ENCODE measurements at places on chromosomes 1 and 21.

GRCh38 chr21:41526478-41527087 is 18.6 kb upstream of the TMPRSS2 start:
- H3K27ac ChIP-seq: no peak overlapping the region
- no peak for DNase-seq
- H3K4me3 ChIP-seq: no peak overlapping the region
- no peaks in the 10 kb centered on the region for H3K36me3 ChIP-seq

DNA sequence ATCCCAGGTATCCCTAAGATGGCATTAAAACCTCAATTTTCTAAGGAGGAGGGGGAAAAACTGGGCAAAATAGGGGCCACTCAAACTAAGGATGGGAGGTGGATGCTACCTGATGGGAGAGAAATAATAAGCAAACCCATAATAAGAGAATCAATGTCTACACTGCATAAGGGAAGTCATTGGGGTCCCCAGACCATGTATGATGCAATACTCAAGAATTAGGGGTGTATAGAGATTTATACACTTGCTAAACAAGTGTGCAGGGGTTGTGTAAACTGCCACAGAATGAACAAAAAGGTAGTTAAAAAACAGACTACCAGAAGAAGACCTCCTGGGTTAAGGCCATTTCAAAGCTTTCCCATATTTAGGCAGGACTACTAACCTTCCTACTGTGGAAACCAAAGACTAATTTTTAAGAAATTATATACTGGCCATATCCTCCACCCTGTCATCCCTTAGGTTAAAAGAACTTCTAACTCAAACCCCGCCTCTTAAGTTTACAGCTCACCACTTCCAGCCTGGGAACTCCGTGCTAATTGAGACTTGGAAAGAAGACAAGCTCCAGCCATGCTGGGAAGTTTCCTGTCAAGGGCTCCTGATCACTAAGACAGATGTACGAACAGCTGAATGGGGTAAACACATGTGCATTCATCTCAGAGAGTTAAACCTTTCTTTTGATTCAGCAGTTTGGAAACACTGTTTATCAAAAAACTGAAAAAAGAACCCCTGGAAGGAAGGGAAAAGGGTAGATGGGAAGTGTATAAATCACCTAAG is 64.4 kb upstream of the TLR5 start:
- no peak for DNase-seq
- H3K27me3 ChIP-seq: no peaks in the 10 kb centered on the region
- peaks cover 9% of the 10 kb centered on the region for H3K4me1 ChIP-seq
- no peak overlapping the region for H3K4me3 ChIP-seq
- H3K36me3 ChIP-seq: no peaks in the 10 kb centered on the region

GRCh38 chr1:56806804-56807203 is 12.4 kb downstream of the FYB2 start:
- H3K27me3 ChIP-seq: no peaks in the 10 kb centered on the region
- H3K36me3 ChIP-seq: no peaks in the 10 kb centered on the region

- H3K4me1 ChIP-seq: no peaks in the 10 kb centered on the region
- H3K4me3 ChIP-seq: no peak overlapping the region
- H3K27ac ChIP-seq: no peak overlapping the region
- no peak for DNase-seq
Observed at GRCh38 chr1:195733408-195733807, 874.8 kb downstream of the KCNT2 start.

GRCh38 chr1:216944864-216945510 is 221.8 kb upstream of the ESRRG start:
- H3K4me3 ChIP-seq: no peak overlapping the region
- no peak overlapping the region for H3K27ac ChIP-seq
- H3K27me3 ChIP-seq: no peaks in the 10 kb centered on the region
- DNase-seq: no peak
- no peaks in the 10 kb centered on the region for H3K4me1 ChIP-seq

GRCh38 chr21:41921021-41921420 is 32.8 kb downstream of the C2CD2 start:
- H3K27me3 ChIP-seq: no peaks in the 10 kb centered on the region
- peaks cover 32% of the 10 kb centered on the region for H3K36me3 ChIP-seq
- DNase-seq: no peak
- H3K4me1 ChIP-seq: peaks cover 44% of the 10 kb centered on the region
- no peak overlapping the region for H3K27ac ChIP-seq

DNA sequence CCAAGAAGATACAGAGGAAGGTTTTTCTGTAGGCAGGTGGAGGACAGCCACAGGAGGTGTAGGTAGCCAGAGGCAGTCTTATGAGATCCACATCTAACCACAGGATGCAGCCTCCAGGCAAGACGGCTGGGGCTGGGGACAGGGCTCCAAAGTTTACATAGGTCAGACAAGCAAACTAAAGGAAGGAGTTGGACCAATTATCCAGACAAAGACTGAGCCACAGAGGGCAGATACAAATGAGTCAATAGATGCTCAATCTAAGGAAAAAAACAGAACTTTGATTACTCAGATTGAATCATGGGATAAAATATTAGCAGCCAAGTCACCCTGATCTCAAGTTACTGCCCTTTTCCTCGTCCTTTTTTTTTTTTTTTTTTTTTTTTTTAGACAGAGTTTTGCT is 91.6 kb downstream of the RGS7 start:
- no peaks in the 10 kb centered on the region for H3K4me1 ChIP-seq
- no peak for DNase-seq
- H3K4me3 ChIP-seq: no peak overlapping the region

- H3K27me3 ChIP-seq: no peaks in the 10 kb centered on the region
- no peak for DNase-seq
- H3K27ac ChIP-seq: no peak overlapping the region
- no peaks in the 10 kb centered on the region for H3K4me1 ChIP-seq
- no peak overlapping the region for H3K4me3 ChIP-seq
- H3K36me3 ChIP-seq: no peaks in the 10 kb centered on the region
Observed at GRCh38 chr1:93964777-93965200, 55.6 kb upstream of the GCLM start.

DNA sequence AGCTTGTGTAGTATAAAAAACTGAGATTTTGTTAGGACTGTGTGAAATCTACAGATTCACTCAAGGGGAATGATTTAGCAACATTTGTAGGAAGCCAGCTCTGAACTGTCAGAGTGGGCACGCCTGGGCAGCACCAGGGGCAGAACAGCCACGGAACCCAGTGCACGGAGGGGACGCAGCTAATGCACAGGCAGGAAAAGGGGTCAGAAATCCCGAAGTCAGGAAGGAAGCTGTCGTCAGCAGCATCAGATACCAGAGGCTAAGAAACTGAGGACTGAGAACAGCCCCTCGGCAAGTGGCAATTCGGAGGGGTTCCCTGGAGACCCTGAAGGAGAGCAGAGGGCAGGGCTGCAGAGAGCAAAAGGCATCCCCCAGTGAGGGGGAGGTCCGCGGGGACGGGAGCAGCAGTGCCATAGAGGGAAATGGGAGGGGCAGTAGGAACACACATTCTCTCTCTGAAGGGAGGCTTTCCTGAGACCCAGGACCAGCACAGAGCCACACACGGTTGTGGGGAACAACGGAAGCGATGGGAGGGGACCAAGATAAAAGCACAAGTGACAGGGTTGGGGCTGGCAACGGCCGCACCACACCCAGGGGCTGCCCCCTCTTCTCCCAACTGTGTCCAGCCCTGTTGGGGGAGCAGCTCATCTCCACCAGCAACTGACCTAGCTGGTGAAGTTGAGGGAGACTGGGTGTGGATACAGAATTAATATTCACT is 12.7 kb downstream of the UBE2J2 start:
- peaks cover 62% of the 10 kb centered on the region for H3K36me3 ChIP-seq
- no peak overlapping the region for H3K27ac ChIP-seq
- H3K27me3 ChIP-seq: no peaks in the 10 kb centered on the region

DNA sequence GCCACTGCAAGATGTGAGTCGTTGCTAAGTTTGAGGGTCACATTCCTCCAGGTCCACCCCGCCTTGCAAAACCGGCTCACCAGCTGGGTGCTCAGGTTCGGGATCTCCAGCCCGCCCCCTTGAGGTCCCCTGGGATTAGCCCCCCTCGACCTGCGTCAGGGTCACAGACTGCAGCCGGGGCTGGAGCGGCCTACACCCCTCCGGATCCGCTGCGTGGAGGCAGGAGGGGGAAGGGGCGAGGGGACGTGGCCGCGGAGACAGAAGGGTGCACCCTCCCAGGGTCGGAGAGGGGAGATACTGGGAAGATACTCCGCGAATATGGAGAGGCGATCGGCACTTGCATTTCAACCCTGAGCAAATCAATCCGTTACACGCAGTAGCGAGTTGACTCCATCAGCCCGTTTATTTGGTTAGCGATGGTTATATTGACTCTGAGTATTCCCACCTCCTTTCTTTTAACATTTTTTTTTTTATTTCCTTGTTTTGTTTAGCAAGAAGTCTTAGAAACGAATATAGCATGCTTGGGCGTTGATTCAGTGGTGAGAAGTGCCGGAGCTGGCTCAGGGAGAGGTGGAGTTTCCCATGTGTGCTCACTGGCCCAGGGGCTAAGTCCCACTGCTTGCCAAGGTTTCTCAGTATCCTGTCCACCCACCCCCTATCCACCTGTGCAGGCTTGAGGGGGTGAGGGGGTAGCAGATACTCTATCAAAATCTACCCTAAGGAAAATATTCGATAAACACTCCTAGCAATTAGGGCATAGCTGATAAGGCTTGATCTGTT is 997 bp downstream of the IFNAR2 start:
- peaks cover 7% of the 10 kb centered on the region for H3K36me3 ChIP-seq
- H3K4me1 ChIP-seq: peaks cover 31% of the 10 kb centered on the region
- DNase-seq: peak; percentile 60
- H3K27me3 ChIP-seq: no peaks in the 10 kb centered on the region

DNA sequence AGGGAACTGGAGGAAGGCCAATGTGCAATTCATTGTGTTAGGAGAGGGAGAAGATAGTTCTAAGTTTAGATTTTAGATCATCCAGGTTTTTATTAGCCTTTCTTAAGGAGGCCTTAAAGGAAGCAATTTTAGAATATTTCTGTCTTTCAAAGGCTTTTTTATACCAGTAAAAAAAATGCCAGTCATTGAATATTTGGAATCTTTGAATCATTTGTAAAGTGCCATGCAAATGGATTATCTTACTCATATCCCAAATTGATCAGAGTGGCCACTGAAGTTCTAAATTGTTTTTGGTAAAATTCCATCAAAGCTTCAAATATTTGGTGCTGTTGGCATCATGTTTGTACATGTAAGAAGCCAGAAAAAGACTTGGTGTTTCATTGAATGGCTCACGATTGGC is 244.8 kb downstream of the RPS6KC1 start:
- DNase-seq: no peak
- no peak overlapping the region for H3K4me3 ChIP-seq
- no peaks in the 10 kb centered on the region for H3K4me1 ChIP-seq

DNA sequence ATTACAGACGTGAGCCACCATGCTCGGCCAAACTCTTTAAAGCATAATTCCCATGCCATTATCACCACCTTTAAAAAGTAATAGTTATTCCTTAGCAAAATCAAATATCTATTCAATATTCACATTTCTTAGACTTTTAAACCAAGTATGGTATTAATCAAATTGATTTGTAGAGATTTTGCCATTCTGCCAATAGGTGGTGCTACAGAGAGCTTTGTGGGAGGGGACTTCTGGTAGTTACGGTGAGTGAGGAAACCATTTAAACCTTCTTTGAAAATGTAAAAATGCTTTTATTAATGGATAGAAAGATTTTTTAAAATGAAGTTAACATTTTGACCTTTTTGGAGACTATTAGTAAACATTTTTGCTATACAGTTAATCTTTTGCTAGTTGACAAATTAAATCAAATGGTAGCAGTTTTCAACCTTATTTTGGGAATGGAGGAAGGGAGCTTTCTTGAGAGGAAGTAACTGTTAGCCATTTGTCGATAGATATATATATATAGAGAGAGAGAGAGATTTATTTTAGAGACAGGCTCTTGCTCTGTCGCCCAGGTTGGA is 19.3 kb downstream of the IARS2 start:
- no peak for DNase-seq
- H3K27ac ChIP-seq: no peak overlapping the region
- H3K27me3 ChIP-seq: no peaks in the 10 kb centered on the region
- H3K4me1 ChIP-seq: peaks cover under 1% of the 10 kb centered on the region

Measured in heart left ventricle (tissue), 16 donors.